Activated CD4-positive, alpha-beta T cell treated with anti-CD3 and anti-CD28 coated beads, Interleukin-2, amount 50 U/mL, for 48 hours (primary cell): ENCODE measurements at places on chromosomes 3 and 15.

DNA sequence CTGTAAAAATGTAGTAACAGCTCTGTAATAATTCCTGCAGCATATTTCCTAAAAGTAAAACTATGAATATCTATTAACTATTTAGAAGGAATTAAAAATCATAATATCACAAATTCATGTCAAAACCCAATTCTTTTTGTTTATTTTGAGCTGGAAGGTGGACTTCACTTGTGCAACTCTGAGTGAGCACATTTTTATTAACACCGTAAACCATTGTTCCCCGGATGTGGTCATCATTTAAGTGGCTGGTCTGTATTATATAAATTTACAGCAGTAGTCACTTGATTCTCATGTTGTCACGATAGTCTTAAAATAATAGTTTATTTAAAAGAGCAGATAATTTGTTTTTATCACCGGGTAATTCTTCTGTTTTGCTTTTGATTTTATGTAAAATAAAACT lies 43.0 kb upstream of the UTS2B start:
- DNase-seq, result no peak

GRCh38 chr3:49616061-49616460 lies 58.1 kb upstream of the APEH start:
- no peak for DNase-seq

DNA sequence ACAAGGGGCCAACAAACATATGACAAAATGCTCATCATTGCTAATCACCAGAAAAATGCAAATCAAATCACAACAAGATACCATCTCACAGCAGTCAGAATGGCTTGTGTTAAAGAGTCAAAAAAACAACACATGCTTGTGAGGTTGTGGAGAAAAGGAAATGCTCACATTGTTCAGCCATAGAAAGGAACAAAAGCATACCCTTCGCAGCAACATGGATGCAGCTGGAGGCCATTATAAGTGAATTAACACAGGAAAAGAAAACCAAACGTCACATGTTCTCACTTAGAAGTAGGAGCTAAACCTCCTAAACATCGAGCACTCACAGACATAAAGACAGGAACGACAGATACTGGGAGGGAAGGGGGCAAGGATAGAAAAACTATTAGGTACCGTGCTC lies 678.4 kb upstream of the GRM7 start:
- no peak for DNase-seq

DNA sequence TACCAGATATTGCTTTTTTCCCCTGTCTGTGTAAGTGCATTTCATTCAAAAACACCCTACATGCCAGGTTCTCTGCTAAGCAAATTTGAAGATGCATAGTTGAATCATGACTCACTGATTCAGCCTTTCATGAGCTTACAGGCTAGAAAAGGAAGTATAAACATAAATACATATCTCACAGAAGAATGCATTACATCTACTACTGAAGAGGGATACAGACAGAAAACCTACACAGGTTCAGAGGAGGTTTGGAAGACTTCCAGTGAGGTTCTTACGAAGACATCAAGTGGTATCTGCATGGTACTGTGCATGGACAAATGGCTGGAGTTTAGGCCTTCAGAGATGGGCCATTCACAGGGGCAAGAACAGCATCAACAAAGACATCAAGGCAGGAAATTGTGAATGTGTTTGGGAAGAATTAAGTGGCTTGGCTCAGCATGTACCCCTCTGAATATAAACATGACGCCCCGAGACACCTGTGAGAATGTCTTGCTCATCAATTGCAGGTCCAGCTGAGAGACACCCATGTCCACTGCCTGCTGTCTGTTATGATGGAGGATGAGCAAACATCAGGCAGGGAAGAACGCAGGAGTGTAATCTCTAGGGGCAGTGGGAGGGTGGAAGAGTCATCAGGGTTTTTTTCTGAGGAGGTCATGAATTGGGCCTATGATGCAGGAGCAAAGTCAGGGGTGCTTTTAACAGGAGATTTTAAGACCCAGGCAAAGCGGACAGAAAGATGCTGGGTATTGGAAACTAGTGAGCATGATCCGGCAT lies 105.1 kb upstream of the GALNT15 start:
- no peak for DNase-seq

DNA sequence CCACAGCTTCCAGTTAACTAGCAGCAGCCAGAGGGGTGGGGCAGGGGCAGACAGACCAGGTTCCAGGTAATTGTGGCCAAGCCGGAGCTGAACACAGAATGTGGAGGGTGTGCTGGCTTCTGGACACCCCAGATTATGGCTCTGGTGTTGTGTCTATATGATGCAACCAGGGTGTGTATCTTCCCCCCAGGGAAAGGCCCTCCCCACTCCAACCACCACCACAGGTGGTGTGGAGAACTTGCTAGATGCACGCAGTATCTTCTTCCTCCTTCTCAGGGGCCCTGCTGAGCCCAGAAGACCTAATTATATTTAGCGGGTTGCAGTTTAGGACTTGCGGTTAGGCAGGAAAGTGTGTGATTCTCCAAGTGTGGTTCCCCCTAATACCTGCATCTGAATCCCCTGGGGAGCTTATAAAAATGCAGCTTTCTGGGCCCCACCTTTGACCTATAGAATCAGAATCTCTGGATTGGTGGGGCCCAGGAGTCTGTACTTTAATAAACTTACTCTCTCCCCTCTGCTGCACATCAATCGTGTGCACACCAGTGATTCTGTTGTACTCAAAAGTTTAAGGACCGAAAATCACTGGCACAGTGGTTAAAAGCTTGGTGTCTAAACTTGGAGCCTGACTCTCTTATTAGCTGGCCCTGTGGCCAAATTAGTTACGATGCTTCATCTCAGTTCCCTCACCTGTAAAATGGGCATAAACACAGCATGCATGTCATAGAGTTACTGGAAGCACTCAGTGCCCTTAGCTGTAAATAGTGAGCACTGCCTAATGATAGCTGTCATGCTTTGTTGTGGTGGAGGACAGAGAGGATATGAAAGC lies 379.1 kb upstream of the PROK2 start:
- no peak for DNase-seq

- no peak for DNase-seq
These were observed 221.3 kb downstream of the OPA1 start for GRCh38 chr3:193814166-193814892.

GRCh38 chr15:88401251-88401995 lies 65.8 kb downstream of the MRPL46 start:
- no peak for DNase-seq

- DNase-seq, result peak; percentile 72
These were observed 23.5 kb downstream of the ZNF80 start for GRCh38 chr3:114213627-114214541.

DNA sequence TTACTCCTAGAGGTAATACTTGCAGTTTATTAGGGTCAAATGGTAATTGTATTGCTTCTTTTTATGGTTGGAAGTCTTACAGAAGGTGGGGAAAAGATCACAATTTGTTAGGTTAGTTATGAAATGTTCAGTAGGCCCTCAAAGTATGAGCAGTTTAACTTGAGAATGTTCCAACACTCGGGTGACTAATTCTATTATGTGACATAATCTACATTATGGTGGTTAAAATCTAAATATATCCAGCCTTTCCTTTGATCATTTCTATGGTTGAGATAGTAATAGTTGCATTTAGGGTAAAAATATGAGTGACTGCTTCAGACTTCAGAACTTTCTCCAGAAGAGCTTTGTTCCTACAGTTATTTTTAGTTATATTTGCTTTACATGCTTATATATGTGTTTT lies 19.6 kb upstream of the FBXO22 start:
- no peak for DNase-seq

GRCh38 chr3:186187401-186188275 lies 78.7 kb upstream of the ETV5 start:
- no peak for DNase-seq

DNA sequence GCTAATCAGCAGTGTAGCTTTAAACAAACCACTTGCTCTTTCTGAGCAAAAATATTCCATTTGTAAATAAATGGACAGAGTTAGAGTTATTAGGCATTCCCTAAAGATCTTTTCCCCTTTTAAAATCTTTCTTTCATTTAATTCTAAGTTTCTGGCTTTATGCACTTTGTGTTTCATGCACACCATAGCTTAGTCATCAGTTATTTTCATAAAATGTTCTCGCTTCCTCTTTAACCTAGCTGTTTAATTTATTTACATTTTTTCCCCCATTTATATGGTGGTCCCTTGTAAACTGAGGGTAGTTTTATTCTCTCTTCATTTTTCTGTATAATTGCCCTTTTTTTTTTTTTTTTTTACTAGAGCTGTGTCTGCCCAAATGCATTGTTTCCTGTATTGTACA lies 315.0 kb upstream of the LRRFIP2 start:
- no peak for DNase-seq

- DNase-seq, result no peak
These were observed 7.4 kb downstream of the VEPH1 start for GRCh38 chr3:157495846-157496245.

DNA sequence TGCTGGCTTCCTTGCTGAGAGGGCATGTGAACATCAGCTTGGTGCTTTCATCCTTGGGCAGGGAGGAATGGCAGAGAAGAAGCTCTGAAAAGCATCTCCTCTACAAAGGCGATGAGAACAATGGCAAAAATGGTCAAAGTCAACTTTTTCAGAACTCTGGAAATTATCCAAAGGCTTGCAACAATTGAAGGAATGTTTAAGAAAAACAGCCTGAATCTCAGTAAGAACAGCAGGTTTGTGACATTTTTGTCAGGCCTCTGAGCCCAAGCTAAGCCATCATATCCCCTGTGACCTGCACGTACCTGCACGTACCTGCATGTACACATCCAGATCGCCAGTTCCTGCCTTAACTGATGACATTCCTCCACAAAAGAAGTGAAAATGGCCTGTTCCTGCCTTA lies 51.8 kb downstream of the ONECUT1 start:
- no peak for DNase-seq

GRCh38 chr3:149368674-149369497 lies 8.6 kb downstream of the TM4SF1 start:
- DNase-seq, result no peak

DNA sequence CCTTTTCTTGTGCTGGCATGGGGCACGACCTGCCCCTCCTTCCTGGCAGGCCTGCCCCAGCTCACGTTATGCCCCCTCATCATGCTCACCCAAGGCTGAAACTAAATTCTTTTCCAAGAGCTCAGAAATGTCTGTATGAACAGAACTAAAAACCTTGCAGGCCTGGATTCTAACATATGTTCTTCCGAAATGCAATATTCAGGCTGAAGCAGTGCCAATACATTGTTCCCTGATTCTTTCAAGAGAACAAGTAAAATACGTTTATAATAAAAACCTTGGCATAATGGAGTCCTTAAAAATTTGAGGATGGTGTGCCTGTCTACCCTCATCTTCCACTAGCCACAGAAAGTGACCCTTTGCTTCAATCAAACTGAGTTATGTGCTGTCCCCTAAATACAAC lies 48.5 kb upstream of the ICE2 start:
- DNase-seq, result no peak

DNA sequence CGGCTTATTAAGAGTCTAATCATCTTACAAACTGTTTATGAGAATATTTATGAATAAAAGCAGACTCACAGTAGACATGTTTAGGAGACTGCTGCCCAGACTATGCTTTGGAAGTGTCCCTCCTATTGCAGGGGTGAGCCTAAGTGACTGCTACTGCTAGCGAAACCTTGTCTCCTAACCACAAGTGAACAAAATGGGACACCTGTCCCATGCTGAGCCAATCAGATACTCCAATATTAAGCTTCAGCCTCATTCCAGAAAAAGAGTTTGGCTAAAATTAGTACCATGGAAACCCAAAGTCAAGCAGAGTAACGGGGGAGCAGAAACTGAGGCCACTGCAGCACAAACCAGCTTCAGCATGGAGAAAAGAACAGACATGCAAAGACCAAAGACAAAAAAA lies 4.6 kb downstream of the DENND6A start:
- no peak for DNase-seq

DNA sequence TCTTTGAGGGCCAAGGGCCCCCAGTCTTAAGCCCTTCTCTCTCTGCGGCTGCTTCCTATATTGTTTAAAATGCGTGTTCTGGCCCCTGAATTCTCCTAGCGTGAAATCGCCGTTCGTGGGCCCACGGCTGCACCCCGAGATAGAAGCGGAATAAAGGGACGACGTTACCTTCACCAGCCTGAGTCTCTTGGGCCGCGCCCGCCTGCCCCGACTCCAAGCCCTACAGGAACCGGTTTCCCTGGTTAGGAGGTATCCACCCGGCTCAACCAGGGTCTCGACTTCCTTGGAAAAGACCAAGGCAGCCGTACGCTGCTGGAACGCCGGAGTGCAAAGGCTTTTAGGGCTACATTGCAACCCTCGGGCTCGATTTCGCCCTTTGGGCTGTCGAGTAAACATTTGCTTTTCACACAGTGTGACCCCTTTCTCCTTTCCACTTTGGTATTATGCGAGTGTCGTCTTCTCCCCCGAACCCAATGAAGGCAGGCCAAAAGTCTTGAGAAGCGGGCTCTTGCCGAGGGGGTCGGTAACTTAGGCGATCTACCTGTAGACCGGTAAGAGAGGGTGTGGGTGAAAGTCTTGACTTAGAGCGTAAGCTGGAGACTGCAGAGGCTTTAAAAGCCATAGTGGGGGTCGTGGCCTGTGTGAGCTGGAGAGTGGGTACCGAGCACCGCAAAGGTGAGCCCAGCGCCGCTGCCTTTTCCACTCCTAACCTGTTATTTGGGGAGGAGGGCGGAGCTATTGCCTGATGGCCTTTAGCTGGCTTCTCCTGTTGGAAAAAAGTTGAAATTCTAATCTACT lies 2.0 kb downstream of the TRIM71 start:
- DNase-seq, result no peak

DNA sequence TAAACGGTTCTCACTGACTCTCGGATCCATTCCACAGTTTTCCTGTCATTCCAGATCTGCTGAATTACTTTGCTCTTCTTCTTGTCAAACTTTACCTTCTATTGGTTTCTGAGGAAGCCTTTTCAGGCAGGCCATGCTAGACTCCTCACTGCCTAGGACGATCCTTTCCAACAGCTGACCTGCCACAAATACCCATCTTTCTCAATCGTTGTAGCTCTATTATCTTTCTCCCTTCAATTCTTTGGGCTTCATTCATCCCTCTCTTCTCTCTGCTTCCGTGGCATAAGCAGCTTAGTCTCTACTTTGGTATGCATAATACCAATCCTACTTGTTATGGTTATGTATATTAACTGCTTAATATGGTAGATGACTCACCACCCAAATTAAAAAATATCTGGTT lies 421.8 kb downstream of the NLGN1 start:
- no peak for DNase-seq

GRCh38 chr15:68227643-68228142 lies 1.8 kb downstream of the CLN6 start:
- DNase-seq, result no peak

DNA sequence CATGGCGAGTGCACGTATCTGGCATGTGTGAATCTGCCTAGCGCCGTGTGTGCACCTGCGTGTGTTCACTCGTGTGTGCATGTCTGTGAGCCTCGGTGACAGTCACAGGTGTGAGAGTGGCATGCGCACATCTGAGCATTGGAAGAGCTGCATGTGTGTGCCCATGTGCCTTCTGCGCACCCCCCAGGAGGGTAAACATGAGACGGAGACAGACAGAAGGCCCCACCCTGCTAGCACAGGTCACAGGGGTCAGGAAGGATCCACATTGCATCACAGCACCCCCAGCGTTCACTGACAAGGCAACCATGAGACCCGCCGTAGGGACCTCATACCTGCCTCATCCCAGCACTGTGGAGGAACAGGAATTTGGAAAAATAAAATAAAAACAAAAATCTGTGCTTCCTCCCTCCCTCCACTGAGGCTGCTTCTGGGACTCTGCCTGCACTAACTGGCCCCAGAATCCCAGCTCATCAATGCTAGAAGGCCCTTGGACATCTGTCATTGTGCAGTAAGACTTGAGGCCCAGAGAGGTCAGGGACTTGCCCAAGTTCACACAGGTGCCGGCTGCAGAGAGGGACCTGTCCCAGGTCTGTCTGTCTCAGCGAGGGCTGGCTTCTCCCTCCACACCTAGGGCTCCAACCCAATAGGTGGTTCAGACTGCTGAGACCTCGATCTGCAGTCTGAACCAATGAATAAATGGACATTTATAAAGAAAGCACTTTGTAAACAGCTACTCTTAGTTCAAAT lies 37.4 kb downstream of the RPN1 start:
- no peak for DNase-seq
